ENCODE measurements at places on chromosomes 4 and X.

- no peak for DNase-seq
These were observed 6.4 kb downstream of the PITX2 start for GRCh38 chr4:110616238-110617074.

GRCh38 chr4:7487998-7488671 is 53.4 kb upstream of the PSAPL1 start:
- no peak for DNase-seq

DNA sequence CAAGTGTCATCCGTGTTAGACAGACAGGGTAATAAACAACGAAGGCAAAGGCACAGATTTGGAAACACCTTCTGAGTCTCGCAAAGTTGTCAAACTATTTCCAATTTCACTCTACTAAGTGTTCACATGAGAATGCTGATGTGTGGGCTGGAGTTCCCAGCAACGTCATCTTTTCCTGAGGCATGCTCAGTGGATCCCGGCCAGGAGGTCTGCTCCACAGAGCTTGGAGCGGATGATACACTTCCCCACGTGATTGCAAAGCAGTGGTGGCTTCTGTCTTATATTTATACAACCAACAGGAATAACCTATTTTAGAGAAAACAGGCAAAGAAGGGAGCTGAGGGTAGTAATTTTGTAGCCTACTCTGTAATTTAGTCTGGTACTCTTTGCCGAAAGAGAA is 40.1 kb upstream of the PDK3 start:
- DNase-seq = no peak

DNA sequence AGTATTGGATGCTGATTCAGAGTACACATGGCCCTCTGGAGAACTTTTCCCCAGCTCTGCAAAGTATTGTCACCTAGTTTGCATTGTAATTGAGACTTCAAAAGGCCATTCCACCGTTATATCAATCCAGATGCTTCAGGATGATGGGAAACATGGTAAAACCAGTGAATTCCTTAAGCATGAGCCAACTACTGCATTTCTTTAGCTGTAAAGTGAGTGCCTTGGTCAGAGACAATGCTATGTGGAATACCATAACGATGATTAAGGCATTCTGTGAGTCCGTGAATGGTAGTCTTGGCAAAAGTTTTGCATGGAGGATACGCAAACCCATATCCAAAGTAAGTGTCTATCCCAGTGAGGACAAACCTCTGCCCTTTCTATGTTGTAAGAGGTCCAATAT is 355.2 kb downstream of the DCAF12L2 start:
- no peak for DNase-seq

- DNase-seq = no peak
These were observed 179.7 kb upstream of the NDST4 start for GRCh38 chr4:115293093-115293462.

GRCh38 chrX:1521459-1521956 is 15.5 kb downstream of the P2RY8 start:
- DNase-seq = no peak

- DNase-seq = no peak
These were observed 317.6 kb downstream of the BCOR start for GRCh38 chrX:39779952-39780783.

- DNase-seq = no peak
These were observed 43.4 kb upstream of the SEC24B start for GRCh38 chr4:109390115-109390768.

DNA sequence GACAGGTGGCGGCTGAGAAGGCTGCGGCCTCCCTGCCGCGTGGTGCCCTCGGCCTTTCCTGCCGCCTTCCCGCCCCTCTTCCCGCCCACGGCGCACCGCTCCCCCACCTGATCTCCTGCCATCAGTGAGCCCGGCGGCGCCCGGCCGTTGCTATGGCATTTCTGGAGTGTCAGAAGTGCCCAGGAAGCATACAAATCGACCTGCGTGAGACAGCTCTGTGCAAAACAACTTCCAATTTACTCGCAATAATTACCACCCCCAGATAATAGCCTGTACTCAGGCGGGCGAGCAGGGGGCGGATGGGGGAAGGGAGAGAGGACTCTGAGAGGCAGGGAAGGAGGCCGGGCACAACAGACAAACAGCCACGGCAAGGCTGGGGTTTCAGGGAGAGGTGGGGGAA is 16.6 kb upstream of the ERCC6L start:
- DNase-seq = no peak

DNA sequence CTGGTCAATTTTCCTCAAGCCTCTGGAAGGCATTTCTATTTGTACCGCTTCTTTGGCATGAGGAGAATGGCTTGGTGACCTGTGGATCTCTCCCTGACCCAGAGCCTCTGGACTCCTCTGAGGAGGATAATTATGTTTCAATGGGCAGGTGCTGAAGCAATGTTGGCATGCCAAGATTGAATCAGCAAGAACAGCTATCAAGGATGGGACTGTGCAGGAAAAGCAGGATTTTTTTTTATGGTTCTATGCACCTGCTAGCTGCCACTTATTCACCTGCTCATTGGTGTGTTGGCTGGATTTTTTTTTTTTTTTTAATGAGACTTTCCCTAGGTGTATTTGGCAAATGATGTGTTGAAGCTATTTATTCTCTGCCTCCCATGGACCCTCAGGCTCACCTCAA is 821.2 kb downstream of the RPA4 start:
- no peak for DNase-seq

GRCh38 chr4:5365071-5366008 is 314.1 kb downstream of the STK32B start:
- no peak for DNase-seq

- no peak for DNase-seq
These were observed 561.5 kb downstream of the INPP4B start for GRCh38 chr4:142284402-142285221.

DNA sequence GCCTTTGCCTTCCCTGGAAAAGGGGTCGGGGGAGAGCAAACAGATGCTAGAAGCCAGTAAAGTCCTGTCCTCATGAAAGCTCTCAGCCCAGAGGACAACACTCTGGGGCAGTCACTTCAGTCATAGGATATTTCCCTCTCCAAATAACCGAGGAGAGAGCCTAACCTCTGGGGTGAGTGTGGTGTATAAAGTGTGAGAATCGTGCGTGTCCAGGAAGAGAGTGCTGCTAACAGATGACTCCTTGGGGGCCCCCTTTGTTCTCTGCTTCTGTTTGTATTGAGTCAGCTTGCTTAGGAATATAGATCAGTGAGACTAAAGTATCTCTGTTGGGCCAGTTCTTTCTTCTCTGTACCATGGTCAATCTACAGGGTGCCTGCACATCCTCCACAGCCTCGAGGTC is 247.2 kb downstream of the PALLD start:
- DNase-seq = no peak

GRCh38 chr4:80237992-80238391 is 28.5 kb upstream of the FGF5 start:
- no peak for DNase-seq

- DNase-seq = no peak
These were observed 6.1 kb upstream of the HCCS start for GRCh38 chrX:11105080-11105479.

GRCh38 chr4:180674619-180675358 is 1568.4 kb upstream of the TENM3 start:
- no peak for DNase-seq

DNA sequence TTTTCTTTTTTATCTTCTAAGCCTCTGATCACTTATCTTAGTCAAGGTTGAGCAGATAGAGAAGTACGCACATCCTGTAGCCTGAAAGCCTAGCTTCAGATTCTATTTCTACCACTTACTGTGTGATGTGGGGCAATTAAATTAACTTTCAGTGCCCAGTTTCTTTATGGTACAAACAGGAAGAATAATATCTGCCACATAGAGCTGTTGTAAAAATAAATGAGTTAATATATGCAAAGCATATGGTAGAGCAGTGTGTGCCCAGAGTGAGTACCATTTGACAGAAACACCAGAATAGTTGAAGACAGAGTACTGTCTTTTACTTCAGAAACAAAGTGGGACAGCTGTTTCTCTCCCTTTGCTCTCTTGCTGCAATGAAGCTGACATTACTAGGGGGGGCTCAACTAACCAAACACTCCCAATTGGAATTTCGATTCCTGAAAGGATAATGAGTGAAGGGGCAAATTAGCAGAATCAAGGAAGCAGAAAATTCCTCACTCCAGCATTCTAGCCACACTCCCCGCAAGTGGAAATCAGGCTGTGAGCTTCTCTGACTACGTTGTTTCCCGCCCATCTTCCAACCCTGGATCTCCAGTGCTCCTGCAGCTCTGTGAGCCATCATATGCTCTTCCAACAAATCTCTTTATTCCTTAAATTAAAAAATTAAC is 80.4 kb downstream of the MAPK10 start:
- no peak for DNase-seq

- no peak for DNase-seq
These were observed 19.5 kb downstream of the MID1IP1 start for GRCh38 chrX:38820751-38821150.

- no peak for DNase-seq
These were observed 83.0 kb downstream of the MAMLD1 start for GRCh38 chrX:150446151-150446550.

GRCh38 chr4:24978291-24979075 is 52.3 kb downstream of the LGI2 start:
- no peak for DNase-seq

- DNase-seq = no peak
These were observed 88.1 kb upstream of the TSPAN5 start for GRCh38 chr4:98746530-98746929.

GRCh38 chr4:54945838-54946237 is 179.6 kb downstream of the KDR start:
- no peak for DNase-seq

DNA sequence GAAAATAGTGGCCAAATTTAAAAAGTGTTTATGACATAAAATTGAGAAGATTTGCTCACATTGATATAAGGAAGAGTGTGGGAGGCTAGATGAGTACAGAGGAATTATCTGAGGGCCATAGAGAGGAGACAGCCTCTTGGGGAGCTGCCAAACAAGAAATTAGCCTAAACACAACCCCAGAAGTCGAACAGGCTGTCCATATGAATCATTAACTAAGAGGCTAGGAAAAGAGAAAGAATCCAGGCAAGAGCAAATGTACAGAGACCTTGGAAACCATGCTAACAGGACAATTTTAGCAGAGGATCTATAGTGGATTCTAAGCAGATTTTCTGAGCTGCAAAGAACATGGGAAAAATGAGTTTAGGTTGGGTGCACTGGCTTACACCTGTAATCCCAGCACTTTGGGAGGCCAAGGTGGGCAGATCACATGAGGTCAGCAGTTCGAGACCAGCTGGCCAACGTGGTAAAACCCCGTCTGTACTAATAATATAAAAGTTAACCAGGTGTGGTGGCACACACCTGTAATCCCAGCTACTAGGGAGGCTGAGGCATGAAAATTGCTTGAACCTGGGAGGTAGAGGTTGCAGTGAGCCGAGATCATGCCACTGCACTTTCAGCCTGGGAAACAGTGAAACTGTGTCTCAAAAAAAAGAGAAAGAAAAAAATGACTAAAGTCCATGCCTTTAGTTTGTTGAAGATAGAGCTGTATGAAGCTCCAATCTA is 76.1 kb downstream of the NWD2 start:
- no peak for DNase-seq

DNA sequence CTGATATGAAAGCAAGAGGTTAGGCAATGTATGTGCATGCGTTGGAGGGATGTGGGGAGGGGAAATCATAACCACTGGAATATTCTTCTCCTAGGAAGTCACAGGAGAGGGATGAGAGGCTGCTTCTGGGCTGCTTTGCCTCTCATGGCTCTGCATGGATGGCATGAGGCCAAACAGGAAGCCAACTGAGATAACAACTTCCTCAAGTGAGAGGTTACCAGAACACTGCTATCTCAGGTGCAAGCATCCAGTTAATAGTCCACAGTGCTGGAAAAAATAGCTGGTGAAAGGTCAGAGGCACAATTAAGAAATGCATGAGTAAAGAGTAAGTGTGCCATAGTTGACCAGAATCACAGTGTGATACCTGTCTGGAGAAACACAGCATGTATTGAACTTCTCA is 113.3 kb downstream of the ELOVL6 start:
- DNase-seq = no peak

GRCh38 chr4:1041147-1041935 is 29.9 kb downstream of the FGFRL1 start:
- DNase-seq = no peak

DNA sequence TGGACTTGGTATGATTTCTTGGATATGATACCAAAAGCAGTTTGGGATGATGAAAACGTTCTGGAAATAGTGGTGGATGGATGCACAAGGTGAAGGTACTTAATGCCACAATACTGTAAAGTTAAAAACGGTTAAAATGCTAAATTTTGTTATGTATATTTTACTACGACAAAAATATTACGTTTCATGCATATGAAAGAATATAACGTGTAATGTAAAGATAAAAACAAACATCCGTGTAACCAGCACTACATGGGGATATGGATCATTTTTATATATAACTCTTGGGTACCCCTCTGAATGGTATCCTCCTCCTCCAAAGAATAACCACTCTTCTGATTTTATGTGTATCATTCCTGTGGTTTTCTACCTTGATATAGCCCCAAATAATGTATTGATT is 862 bp upstream of the CENPU start:
- DNase-seq = no peak

DNA sequence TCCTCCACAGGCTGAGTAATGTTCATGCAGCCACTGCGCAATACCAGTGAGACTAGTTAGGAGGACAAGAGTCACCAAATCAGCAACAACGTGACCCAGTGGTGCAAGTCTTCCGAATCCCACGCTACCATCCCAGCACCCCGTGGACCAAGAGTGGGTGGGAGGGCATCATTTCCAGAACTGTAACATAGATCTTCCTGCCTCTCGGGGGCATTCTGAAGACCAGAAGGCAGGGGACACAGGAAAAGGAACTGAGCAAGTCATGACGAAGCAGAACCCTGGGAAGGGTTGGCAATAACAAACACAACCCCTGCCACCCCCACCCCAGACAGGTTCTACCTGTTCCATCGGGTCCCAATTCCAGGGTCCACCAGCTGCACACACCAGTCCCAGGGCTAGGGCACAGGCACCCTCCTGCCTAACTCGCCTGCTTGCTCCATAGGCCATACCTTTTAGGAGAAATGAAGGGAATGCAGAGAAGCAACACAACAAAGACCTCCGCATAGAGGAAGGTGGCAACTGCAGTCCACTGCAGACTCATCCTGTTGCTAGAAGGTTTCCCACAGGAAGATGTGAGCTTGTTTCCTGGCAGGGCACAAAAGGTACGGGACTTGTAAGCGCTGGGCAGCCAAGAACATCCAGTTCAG is 1.4 kb downstream of the BCAP31 start:
- no peak for DNase-seq

DNA sequence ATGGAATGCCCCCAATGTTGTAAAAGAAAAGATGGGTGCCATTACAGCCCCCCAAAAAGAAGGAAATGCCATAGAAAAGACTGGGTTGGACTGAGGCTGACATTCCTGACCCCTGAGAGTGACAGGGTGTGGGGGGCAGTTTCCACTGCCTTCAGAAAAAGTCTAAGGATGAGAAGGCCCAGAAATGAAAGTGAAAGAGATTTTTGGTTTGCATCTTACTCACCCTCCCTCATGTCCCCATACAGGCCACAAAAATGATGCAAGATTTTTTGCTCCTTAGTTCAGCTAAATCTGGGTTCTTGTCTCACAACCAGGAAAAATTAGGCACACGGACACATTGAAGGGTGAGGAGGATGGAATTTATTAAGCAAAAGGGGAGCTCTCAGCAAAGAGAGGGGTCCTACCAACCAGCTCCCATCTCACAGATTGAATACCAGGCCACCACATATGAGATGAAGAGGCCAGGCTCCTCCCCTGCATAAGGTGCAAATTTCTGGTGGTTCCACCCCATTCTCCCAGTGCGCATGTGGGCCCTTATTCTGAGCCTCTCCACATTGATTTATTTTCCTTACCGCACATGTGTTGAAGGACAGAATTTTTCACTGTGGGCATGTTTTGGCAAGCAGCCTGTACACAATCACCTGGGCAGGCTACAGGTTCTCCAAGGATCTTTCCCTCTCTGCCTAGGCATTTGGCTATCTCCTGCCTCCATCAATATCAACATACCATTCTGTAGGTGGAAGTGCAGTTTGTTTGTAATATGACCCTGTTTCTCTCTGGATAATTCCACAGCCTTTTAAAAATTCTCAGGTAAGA is 18.8 kb downstream of the PPP4R3C start:
- DNase-seq = no peak
